ENCODE measurements at places on chromosomes 12 and 14.

GRCh38 chr14:72980863-72981262 lies 46.0 kb downstream of the ZFYVE1 start:
- no peak for DNase-seq

GRCh38 chr14:85037411-85037810 lies 492.5 kb upstream of the FLRT2 start:
- DNase-seq = no peak

DNA sequence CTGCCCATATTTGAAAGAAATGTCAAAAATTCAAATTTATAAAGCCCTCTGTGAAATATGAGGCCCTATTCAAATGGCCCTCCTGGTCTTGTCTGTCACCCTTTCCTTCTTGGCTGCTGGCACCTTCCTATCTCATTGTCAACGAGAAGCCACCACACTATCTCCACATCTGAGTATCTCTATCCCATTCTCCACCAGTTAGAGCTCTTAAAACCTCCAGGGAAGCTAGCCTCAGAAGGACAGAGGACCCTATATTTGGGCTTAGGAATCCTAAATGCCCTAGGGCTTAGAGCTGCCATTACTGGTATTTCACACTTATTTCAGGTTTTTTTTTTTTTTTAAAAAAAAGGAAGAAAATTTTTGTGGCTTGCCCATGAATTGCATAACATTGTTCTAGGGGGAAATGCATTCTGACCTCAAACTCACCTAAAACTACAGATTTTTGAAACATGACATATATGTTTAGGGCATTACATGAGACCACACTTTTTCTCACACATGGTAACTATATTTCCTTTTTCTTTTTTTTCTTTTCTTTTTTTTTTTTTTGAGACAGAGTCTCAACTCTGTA lies 25.0 kb downstream of the SLC25A21 start:
- no peak for DNase-seq

DNA sequence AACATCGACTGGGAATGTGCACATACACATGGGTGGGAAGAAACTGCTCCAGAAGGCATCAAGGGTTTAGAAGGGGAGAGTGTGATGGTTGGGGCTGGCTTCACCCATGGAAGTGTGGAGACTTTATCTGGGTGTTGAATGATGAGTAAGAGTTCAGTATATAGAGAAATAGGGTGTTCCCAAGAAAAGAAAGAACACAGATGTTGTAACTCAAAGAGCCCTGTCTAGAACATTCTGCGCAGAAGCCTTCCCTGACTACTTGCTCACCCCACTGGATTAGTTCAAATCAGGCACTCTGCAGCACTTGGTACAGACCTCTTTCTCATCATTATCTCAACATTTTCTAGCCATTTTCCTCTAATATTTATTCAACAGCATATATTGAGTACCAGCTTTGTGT lies 491.7 kb downstream of the SNAPC1 start:
- DNase-seq = no peak

DNA sequence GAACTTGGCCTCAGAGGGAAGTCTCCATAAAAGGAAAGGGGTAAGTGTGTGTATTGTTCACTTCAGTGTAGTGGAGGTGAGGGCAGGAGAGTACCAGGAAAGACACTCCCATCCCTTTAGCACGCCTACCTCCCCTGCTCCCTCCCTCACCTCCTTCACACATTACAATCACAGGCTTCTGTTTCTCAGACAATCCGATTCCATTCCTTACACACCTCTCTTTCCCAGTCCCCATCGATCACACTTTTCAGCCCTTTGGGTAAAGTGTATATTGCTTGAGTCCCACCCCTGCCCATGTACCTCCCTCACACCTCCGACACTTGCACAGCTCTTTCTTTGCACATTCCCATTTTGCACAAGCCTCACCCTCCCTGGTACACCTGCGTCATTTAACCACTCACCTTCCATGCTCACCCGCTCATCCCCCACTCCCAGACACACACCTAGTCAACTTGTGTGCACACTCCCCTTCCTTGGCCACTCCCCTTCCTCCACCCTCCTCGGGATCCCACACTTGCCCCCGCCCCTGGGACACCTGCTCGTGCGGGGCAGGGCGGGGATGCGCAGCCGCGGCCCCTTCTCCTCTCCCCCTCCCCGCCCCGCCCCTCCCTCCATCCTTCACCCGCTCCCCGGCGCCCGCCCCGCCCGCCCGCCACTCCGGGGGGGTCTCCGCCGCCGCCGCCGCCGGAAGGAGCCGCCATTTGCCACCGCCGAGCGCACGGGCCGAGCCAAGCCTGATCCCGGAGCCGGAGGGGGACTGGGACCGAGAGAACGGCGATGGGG lies at the start of gene MARCHF9:
MARCHF9 (plus strand) TSS at position 693 of the 783 bp plus-strand sequence. CDS start 426 bp downstream, outside the sequence.
- DNase-seq = peak; percentile 90

DNA sequence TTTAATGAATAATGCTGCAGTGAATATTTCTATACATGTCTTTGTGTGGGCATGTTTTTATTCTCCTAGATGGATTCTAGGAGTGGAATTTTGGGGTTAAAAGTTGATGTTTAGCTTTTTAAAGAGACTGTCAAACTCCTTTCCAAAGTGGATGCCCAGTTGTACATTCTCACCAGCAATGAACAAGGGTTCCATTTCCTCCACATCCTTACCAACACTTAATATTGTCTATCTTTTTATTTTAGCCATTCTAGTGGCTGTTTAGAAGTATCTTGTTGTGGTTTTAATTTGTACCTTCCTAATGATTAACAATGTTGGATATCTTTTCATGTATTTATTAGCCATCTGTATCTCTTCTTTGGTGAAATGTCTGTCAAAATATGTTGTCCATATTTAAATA lies 109.8 kb downstream of the SMOC1 start:
- no peak for DNase-seq

- no peak for DNase-seq
These were observed 214.8 kb downstream of the CHST11 start for GRCh38 chr12:104671409-104672095.

GRCh38 chr12:57235017-57235727 lies 5.7 kb downstream of the SHMT2 start:
- peak; percentile 40 for DNase-seq

DNA sequence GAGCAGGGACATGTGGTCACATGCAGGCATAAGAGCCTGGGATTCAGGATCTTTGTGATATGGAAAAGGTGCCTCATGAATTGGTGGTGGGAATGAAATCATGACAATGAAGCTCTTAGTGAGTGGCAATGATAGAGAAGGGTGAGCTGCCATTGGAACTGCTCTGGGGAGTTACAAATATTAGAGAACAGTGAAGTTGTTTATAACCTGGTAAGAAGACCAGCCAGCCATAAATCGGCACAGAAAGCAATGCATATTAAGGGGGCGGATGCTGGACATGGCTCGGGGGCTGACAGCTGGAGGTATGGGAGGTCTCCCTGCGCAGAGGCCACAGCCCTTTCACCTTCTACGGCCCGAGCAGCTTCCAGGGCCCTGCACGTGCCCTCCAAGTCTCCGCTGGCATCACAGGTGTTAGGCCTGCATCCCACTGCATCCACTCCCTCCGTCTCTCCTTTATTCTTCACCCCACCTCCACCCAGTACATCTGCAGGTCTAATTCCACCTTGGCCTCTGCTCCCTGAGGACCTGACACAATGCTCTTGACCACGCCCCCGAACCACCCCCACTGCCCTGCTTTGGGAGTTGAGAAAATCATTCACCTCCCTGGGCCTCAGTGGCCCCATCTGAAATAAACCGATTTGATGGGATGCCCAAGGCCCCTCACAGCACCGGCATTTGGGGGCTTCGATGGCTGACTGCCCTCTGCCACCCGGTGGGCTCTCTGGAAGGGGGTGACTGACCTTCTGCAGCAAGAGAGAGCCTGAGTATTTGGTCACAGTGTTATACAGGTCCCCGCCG lies 4.1 kb downstream of the CACNA2D4 start:
- no peak for DNase-seq

DNA sequence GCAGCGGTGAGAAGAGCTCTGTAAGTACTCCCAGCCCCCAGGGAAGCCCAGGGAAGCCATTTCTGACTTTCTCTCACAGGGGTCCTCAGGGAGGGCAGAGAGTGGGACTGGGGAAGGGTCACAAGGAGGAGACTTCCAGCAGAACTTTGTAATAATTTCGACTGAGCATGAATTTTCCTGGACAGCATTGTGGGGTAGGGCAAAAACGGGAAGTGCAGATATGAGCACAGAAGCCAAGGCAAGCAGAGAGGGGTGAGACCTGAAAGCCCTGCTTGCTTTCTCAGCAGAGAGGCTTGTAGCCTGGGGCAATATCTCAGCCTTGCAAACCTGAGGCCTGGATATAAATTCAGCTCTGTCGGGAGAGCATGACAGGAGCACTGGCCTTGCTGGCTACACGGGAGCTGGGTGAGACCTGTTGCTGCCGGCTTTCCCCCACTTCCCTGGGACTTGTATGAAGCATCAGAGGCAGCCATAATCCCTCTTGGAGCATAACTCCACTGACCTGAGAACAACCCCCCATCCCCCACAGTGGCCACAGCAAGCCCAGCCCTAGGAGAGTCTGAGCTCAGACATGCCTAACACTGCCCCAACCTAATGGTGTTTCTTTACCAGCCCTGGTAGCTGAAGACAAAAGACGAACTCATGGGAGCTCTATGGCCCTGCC lies 9.8 kb upstream of the IQSEC3 start:
- DNase-seq = no peak

- no peak for DNase-seq
These were observed 3.9 kb upstream of the SYNE2 start for GRCh38 chr14:63848890-63849289.

DNA sequence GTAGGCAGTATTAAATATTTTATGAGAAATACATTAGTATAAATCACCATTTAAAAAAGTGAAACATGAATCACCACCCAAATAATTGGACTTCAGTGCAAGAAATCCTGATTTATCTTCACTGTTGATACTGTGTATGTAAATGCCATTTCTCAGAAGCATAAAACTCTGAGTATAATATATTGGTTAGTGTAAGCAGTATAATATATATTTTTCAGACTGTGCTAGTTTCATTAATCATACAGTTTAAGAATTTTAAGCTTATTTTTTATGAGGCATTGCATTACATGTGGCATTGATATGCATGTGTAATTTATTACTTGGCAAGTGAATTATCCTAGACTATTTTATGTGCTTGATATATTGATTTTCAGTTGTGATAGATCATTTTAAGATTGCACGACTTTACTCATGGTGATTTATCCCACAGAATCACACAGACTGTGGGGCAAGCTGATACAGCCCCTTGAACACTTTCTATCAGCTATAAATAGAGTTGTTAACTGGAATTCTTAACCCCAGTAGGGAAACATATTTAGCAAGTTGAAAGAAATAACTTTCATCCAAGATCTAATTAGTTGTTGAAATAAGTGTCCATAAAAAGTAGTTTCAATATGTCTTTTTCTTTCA lies 403.5 kb downstream of the RPL10L start:
- DNase-seq = no peak

- DNase-seq = no peak
These were observed 13.5 kb downstream of the HECTD1 start for GRCh38 chr14:31194095-31194494.

DNA sequence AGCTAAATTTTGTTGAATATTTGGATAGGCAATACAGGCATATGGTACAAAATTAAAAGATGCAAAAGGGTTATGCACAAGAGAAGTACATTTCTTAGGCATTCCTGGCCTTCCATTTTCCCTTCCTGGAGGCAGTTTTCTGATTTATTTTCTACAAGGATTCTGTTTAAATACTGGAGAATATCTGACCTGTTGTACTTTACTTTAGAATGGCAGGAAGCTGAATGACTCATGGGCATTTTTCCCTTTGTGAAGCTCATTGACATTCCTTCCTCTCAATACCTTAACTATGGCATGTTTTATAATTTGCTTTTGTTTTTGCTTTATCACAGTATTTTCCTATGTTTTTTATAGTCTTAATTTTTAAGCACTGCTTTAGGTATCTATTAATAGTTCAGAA lies 62.7 kb downstream of the RCOR1 start:
- no peak for DNase-seq

DNA sequence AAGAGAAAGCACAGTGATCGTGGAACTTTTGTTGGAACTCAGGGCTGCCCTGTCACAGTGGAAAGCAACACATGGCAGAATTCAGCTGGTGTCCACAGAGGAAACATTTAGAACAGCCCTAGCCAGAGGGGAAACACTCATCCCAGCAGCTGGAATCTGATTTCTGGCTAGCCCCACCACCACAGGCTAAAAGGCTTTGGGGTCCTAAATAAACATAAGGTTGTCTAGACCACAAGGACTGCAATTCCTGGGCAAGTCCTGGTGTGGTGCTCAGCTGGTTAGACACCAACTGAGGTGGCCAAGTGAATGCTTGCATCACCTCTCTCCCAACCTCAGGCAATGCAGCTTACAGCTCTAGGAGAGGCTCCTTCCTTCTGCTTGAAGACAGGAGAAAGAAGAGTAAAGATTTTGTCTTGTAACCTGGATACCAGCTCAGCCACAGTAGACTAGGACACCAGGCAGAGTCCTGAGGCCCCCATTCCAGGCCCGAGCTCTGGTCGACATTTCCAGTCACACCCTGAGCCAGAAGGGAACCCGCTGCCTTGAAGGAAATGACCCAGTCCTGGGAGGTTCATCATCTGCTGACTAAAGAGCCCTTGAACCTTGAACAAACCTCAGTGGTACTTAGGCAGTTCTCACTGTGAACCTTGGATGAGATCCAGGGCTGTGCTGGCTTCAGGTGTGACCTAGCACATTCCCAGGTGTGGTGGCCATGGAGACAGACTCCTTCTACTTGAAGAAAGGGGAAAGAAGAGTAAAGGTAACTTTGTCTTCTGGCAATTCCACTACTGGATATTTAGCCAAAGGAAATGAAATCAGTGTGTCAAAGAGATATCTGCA lies 85.4 kb upstream of the PLXNC1 start:
- DNase-seq = no peak

DNA sequence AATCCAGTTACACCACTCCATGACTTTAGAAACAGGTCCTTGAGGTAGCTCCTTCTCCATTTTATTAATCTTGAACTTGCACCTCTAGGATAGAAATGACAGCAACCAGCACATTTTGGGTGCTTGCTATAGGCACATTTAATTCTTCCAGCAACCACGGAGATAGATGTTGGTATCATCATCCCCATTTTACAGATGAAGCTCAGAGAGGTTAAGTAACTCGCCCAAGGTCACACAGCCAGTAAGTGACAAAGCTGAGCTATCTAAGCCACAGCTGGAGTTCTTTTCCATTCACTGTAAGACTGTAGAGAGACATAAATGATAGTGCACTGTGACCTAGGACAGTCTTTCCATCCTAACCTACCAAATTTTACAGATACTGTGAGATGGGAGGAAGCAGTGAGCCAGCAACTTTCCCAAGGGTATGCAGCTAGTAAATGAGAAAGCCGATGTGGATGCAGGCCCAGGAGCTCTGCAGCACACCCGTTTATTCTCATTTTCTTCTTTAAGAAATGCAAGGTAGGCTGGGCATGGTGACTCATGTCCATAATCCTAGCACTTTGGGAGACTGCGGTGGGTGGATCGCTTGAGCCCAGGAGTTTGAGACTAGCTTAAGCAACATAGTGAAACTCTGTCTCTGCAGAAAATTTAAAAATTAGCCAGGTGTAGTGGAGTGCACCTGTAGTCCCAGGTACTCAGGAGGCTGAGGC lies 103.2 kb downstream of the TBX5 start:
- no peak for DNase-seq

DNA sequence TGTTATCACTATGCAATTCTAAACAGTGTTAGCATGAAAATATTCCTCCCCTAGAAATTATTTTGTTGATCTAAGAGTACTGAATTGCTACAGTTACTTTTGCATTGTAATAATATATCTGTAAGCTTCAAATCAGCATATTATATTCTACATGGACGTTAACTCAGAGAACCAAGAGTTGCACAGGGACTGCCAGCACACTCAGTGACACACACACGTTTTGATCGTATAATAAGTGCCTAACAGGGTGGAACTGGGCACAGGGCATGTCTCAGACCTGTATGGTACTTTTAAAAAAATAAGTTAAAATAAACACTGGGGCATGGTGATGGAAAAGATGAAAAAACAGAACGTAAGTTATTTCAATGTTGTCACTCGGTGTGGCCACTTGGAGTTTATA lies 451.6 kb downstream of the RGS6 start:
- DNase-seq = no peak

Measured in NCI-H1417 (cell line).